Myometrial cell (primary cell): ENCODE measurements at places on chromosomes 1 and 21. TPM values are rescaled to one million over a fixed set of nuclear protein-coding genes. Genes with fewer than 3 reads are reported as not detected.

Gene CNN3
- 243 and 268 TPM in 2 replicates for total RNA-seq

Gene CASZ1
- 0.18 TPM in 1 of 2 replicates, not detected in the other for total RNA-seq

Gene SEMA4A
- total RNA-seq, result under 0.01 and 0.35 TPM in 2 replicates

Gene COL9A2
- 0.53 and 3.5 TPM in 2 replicates for total RNA-seq

Gene KRTAP8-1
- total RNA-seq, result not detected in 2 replicates

Gene DNASE2B
- total RNA-seq, result 0.18 TPM in 1 of 2 replicates, not detected in the other
